Stimulated activated CD8-positive, alpha-beta memory T cell treated with anti-CD3 and anti-CD28 coated beads, Interleukin-4, amount 100 ng/mL, for 4 hours (primary cell): ENCODE measurements at places on chromosomes 11 and 22.

GRCh38 chr11:114187173-114187572 lies 109.0 kb upstream of the NNMT start:
- no peak for DNase-seq

- DNase-seq = no peak
Measured at GRCh38 chr11:36211761-36212430, 77.3 kb downstream of the COMMD9 start.

DNA sequence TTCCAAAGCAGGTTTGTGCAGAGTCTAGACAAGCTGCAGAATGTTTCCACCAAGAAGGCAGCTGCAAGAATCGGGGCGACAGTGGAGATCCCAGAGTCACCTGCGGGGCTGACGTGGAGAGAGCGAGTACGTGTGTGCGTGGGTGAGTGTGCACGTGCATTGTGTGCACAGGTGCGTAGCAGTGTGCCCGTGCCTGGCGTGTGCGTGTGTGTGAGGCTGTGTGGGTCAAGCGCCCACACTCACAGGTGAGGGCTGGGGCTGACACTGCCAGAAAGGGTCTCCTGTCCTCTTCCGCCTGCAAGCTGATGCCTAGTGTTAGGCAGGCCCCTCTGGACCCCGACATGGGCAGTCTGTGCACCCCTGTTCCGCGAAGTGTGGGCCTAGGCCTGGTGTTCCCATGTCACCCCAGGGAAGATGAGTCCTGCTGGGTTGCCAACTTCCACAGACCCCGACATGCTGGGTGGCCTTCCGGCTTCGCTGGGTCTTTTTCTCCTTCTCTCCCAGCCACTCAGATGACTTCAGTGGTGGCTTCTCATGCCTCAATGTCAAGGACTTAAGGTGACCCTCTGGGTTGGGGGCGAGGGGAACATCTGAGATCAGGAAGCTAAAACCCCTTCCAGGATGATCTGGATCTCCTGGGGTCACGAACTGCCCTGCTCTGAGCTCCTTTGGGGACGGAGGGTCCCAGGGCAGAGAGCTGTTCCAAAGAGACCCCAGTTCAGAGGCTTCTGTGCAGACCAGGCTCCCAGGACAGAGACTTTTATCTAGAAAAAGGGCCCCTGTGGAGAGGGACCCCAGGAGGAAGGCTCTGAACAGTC lies 10.4 kb upstream of the SYT8 start:
- DNase-seq = no peak

DNA sequence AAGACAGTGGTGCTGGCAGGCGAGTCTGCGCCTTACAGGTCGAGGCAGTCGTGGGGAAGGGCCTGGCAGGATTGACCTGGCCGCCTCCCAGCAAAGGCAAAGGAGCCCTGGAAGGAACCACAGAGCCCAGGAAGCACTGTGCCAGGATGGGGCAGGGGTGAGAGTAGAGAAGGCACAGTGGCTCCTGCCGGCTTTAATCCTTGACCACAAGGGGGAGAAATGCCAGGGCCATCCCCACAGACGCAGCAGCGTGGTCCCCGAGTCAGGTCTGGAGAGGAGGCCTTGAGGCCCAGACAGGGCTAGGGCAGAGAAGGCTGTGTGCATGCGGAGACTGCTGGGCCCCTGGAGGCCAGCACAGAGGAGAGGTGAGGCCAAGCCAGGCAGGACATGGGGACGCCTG lies 9.9 kb upstream of the NDUFS8 start:
- DNase-seq = no peak

DNA sequence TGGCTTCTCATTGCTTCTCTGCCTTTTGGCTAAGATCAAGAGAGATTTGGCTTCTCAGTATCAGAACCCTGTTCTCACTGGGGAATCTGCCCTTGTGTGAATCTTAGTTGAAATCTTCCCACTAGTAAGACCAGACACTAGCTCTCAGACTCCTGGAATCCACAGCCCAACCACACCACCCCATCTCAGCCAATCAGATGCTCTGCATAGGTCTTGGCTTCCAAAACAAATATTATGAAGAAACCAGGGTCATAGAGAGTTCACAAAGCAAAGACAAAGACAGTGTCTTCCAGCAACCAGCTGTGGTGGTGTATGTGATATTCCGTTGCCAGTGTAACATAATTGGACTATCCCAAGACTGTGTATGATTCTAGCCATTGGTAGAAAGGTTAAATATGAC lies 5.4 kb downstream of the OR8B12 start:
- DNase-seq = no peak

- DNase-seq = no peak
Measured at GRCh38 chr22:47001288-47001687, 238.8 kb downstream of the TBC1D22A start.

- DNase-seq = no peak
Measured at GRCh38 chr11:33542921-33543320, 157.7 kb downstream of the C11orf91 start.

DNA sequence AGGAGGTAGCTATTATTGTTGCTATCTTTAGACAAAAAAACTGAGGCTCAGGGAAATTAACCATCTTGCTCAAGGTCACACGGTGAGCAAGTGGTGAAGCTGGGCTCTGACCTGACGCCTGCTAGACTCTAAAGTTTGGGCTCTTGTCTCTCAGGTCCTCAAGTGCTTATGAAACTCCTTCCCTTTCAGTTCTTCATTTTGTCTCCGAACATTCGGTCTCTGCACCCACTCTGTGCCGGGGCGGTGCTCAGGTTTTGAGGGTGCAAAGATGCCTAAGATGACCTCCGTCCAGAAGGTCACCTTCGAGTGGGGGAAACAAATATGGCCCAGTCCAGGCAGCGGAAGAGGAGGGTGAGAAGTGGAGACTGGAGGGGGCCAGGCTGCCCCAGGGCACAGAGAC lies 16.0 kb downstream of the OVOL1 start:
- DNase-seq = no peak

DNA sequence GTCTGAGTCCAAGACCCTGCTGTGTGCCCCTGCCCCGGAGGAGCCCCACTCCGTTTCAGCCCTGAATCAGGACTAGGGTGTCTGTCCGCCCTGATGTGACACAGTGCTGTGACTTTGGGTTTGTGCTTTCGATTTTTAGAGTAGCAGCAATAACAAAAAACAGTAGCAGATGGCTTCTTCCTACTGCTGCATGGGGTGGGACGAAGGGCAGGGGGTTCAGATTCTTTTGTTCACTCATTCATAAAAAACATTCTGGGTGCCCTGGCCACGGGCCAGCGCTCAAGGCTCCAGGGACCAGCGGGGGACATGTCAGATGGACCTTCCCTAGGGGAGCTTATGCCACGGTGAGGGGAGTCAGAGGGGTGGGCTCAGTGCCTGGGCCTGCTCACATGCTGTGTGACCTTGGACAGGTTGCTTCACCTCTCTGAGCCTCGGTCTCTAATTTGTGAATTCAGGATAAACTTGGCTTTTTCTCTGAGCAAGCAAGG lies 24.6 kb upstream of the PRR5 start:
- no peak for DNase-seq

GRCh38 chr11:133269267-133269666 lies 263.0 kb downstream of the OPCML start:
- DNase-seq = no peak

DNA sequence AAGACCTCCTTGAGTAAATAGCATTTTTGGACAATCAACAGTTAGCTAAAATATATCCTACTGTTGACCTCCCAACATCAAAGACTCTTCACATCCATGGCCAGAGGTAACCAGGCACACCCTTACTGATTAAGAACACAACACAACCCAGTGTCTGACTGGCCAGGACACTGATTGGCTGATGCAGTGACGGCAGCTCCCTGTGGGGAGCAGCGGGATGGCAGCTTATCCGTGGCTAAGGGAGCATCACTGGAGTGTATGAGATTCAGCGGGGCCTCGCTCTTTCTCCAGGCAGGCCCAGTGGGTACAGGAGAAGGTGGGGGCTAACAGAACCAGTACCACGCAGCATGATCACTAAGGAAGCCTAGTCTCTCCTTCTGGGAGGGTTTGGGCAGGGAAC lies 10.3 kb upstream of the IL2RB start:
- DNase-seq = no peak
